ENCODE measurements at places on chromosomes 12 and 14.

DNA sequence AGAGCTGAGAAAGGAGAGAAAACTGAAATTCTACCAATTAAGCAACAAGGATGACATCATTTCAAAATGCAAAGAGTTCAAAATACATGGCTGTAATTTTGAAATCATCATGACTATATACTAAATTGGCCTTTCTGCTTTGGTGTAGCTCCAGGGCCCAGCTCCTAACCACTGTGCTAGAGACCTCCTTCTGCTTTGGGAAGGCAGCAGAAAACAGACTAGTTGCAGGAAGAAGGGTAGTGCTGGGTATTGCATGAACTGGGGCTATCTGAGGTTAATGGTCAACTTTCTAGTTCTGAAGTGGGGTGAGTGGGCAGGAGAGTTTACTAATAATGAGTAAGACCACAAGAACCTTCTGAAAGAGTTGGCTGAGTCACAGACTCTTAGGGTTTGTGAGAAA is 66.2 kb downstream of the PTGER2 start:
- DNase-seq: peak; percentile 36

DNA sequence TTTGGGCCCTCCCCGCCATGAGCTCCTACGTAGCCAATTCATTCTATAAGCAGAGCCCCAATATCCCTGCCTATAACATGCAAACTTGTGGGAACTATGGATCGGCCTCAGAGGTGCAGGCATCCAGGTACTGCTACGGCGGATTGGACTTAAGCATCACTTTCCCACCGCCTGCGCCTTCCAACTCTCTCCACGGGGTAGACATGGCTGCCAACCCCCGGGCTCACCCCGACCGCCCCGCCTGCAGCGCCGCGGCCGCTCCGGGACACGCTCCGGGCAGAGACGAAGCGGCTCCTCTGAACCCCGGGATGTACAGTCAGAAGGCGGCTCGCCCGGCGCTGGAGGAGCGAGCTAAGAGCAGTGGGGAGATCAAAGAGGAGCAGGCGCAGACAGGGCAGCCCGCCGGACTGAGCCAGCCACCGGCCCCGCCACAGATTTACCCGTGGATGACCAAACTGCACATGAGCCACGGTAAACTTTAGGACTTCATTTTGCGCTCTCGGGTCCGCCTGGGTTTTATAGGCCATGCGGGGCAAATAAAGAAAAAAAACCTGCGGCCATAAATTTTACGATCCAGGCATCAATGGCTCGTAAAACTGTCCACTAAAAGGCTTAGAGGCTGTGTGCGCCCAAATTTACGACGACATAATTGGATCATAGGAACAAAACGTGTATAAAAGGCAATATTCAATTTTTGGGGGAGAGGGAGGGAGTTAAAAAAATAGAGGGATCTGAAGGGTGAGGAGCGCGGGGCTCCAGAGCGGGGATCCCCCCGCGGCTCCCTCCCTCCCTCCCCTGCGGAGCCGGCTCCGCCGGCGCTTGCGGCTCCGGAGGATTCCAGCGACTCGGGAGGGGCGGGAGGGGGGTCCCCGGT is 493 bp downstream of the HOXC5 start:
- peak; percentile 56 for DNase-seq

- no peak for DNase-seq
Measured at GRCh38 chr12:130136509-130137039, 25.7 kb upstream of the FZD10 start.

DNA sequence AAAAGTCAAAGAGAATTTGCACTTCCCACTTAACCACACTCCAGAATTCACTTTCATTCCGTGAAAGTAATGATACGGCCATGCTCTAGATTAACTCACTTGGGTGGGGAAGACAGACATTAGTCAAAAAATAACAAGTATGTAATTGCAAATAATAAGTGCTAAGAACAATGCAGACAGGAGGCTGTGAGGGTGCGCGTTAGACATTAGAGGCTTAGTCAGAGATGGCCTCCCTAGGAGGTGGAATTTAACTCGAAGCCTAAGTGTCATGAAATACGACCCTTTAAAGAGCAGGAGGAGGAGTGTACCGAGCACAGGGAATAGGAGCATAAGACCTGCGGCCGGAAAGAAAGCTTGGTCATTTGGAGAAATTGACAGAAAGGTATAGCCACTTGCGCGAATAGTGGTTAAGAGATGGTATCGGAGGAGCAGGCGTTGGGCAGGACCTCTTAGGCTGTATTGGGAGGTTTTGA is 628 bp downstream of the SNRPF start:
- peak; percentile 50 for DNase-seq

GRCh38 chr12:76173756-76174155 is 89.3 kb upstream of the NAP1L1 start:
- DNase-seq: no peak

DNA sequence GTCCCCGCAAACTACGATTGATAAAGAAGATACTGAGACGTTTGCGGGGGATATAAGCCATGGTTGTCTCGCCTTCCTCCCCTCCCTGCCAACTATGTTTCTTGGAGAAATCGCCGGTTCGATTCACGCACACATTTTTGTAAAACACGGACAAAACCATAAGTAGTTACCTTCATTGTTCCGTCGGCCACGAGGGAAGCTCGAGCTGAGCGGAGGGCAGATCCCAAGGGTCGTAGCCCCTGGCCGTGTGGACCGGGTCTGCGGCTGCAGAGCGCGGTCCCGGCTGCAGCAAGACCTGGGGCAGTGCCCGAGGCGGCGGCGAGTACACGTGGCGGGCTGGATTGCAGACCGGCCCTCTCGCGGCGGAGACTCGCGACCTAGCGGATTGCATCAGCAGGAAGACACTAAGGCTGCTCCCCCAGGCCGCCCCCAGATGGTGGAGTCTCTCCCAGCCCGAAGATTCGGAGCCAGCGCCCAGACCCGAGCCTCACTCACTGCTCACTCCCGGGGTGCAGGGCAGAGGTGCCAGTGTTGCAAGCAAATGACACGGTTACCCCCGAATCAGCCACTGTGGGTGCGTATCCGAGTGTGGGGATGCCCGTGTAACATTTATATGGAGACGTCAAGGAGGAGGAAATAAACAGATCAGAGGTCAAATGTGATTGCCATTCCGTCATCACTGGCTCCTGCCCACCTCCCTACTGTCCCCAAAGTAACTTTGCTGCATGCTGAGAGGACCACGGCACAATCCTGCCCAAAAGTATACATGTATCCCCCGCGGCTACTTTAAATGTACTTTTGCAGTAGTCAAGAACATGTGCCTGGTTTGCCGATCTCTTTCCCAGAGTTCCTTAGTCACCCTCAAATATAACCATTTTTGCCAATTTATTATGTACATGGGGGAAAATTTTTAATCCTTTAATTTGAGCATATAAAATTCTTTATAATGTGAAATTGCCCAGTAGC is at the start of gene BCAT1:
Gene BCAT1 (minus strand): TSS at position 345 of the 966 bp plus-strand sequence. CDS start 169 bp downstream, at position 176.
- DNase-seq: peak; percentile 65

DNA sequence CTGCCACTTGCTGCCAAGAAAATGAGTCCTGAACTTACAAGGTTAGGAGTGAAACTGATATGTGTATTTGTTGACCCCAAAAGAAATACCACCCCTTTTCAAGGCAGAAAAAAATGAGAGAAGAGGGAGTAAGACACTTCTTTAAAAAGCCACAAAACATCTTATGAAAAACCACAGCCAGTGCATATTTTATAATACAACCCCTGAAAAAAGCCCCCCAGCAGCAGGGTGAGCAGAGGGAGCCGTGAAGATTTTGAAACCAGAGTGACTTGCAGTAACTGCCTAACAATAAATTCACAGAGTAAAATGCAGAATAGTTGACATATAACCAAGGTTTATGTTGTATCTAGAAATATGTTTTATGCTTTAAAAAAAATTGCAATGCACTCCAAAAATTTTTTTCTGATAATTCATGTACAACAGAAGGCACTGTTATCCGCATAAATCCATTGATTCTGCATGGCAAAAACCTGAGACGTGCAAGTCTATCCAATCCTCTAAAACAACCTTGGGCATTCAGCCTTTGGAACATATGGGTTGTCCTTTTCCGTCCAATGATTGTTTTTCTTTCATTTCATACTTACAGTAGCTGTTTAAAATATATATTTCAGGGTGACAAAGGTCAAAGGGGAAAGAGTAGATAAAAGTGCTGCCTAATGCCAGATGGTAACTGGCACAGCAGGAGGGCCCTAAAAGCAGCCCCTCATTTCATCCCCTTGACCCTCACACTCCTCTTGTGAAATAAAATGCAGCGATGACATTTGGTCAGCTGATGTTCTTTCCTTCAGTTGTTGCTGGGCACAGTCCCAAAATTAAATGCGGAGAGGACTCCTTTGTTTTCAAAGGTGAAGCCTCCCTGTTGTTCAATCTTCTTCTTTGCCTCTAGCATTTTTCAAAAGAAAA is 65.3 kb downstream of the IPO8 start:
- DNase-seq: no peak

DNA sequence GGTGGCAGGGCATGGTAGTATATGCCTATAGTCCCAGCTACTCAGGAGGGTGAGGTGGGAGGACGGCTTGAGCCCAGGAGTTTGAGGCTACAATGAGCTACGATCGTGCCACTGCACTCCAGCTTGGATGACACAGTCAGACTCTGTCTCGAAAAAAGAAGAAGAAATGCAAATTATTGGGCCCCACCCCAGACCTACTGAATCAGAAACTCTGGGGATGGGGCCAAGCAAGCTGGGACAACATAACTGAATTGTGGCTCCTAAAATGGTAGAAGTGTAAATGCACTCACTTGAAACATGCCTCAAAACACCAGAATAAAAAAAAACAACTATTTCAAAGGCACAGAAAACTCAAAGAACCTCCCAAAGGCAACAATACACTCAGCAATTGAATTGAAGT is 37.0 kb downstream of the CIT start:
- DNase-seq: no peak

DNA sequence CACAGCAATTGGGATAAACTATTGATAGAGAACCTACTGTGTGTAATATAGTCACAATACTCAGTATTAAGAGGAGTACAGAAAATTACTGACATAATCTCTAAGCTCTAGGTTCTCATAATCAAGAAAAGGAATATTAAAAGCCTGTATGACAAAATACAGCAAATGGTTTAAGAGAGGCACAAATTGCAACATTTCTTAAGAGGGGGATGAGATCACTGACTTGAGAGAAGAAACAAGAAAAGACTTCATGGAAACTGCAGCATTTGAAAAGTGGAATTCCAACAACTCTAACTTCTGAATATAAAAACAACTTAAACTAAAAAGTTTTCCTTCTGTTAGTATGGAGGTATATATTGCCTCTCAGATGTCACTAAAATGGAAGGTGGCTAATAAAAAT is 89.7 kb downstream of the NUMB start:
- no peak for DNase-seq

- DNase-seq: no peak
Measured at GRCh38 chr12:71262466-71262865, 104.7 kb upstream of the TSPAN8 start.

DNA sequence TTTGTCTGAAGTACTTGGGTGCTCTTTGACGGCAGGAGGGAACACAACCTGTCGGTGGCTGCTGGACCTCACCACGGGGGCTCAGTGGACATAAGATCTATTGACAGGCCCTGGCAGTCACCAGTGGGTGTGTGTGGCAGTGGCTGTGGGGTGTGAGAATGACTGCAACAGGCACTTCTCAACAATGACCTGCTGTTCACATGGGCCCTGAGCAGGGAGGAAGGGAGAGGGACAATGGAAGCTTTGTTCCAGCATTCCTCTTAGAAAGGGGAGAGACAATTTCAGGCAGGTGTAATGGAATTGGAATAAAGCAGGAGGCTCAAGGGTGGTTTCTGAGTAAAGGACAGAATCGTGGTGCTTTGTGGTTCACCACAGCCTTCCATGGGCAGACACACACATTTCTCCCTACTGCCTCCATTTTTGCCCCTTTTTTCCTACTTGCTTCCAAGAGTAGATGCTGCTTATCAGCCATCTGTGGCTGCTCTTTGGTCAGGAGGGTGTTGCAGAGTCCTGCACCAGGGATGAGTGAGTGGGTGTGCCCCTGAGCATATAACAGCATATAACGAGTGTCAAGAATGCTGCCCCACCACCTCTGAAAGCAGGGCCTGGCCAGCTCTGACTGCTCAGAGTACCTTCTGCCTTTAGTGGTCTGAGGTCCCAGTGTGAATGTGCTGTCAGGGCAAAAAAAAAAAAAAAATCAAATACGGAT is 267.7 kb downstream of the RASSF9 start:
- DNase-seq: no peak
